HS-27A (cell line): ENCODE measurements at places on chromosomes 4 and X.

- DNase-seq, result no peak
These were observed 33.3 kb upstream of the H2AZ1 start for GRCh38 chr4:99983289-99983943.

DNA sequence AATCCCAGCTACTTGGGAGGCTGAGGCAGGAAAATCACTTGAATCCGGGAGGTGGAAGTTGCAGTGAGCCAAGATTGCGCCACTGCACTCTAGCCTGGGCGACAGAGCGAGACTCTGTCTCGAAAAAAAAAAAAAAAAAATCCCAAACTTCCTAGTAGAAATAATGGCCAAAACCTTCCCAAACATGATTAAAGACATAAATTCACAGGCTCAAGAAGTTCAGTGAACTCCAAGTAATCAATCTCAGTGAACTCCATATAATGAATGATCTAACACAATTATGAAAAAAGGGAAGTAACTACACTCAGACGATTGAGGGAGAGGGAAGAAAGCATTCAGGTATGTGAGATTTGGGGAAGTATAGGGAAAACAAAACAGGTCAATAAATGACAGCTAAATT is 6.5 kb downstream of the FUNDC1 start:
- DNase-seq, result no peak

DNA sequence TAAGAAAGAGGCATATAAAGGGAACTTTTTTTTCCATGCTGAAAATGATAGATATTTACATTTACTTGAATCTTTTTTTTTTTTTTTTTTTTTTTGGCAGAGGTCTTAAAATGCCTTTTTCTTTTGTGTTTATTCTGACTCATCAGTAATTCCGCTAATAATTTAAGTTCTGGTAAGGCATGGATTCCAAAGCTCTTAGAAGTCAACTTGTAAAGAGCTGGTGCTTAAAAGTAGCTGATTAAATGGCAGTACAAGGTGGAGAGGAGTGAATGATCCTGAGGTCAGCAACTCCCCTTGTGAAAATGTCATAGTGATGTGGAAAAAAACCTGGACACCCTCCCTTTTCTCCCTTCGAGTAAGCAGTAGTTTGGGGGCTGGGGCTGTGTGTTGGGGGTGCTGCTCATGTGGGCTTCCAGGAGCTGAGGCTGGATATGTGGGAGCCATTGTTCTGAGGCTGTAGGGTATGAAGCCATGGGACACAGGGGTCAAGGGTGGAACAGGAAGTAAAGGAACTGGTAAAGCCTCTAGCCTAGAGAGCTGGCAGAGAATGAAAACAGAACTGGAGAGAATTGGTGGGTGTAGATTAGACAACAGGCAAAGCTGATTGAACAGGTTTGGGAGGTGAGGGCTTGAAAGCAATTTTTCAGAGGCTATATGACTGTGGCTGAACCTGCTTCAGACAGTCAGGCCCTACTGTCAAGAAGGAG is 41.0 kb upstream of the PITX2 start:
- DNase-seq, result peak; percentile 70

DNA sequence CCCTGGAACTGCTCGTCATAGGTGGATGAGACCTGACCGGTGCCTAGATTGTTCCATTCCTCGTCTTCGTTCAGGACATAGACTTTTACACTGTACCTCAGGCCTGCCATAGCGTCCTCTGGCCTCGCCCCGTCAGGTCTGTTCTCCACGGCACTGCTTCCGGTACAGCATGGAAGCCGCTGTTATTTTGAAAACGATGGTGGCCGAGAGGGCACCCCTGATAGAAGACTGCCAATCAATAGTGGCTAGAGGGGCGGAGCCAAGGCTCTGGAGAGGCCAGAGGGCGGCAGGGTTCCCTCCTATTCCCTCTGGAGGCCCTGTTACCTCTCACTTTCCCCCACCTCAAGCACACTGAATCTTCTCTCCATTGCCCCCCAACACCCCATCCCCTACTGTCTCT is at the start of gene PPP4R3C:
Gene PPP4R3C, minus strand, starts transcription at position 155 of the 400 bp plus-strand sequence. Its CDS starts 45 bp downstream, at position 110.
- no peak for DNase-seq

- no peak for DNase-seq
These were observed 154.6 kb downstream of the DHRSX start for GRCh38 chrX:2346158-2346557.

GRCh38 chr4:21790438-21791029 is 158.0 kb downstream of the KCNIP4 start:
- no peak for DNase-seq
